Sciatic nerve (tissue), 2 donors: ENCODE measurements at places on chromosomes 4 and X. TPM values are rescaled to one million over a fixed set of nuclear protein-coding genes. Genes with fewer than 3 reads are reported as not detected.

DNA sequence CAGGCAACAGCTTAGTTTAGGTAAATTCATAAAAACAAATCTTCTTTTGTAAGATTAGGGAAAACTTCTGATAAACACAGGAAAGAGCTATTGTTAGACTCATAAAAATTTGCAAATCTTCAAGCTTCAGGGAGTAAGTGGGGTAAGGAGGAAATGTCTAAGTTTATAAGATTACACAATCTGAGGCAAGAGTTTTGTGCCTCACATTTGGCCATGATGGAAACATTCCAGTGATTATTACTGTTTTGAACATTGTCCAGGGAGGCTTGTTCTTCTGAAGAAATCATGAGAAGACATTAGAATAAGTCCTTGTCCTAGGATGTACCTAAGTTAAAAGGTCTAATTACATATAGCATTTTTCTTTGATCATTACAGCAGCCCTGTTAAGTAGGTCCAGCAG is 72.8 kb downstream of the MAOB start:
- DNase-seq: no peak

Gene CXorf58
- not detected for total RNA-seq

Gene RHOH
- 2.5 TPM for total RNA-seq

GRCh38 chrX:100928660-100929613 is at the start of gene XKRX:
XKRX (minus strand) TSS chrX:100928917; CDS start chrX:100928304, 613 bp downstream.
- DNase-seq: no peak

DNA sequence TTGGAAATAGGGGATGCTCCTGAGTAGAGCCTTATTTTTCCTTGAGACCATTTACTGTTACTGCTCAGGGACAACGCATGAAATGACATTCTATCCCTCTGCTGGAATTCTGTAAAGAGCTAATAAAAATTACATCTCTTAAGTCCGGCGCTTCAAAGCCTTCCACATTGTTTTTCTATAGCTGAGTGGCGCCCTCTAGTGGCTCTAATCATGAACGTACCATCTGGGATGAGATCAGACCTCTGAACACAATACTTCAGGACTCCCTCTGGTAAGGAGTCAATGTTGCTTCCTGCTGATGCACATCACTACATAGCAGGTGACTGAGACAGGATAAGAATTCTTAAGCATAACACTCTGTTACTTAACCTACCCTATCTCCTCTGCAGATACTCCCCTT is 6.0 kb downstream of the HMGN5 start:
- peak; percentile 64 for DNase-seq
